ENCODE measurements at places on chromosomes 11 and 22. TPM values are rescaled to one million over a fixed set of nuclear protein-coding genes. Genes with fewer than 3 reads are reported as not detected.
A peak's percentile ranks its signal among the peaks of the same experiment; 100 is the strongest.

DNA sequence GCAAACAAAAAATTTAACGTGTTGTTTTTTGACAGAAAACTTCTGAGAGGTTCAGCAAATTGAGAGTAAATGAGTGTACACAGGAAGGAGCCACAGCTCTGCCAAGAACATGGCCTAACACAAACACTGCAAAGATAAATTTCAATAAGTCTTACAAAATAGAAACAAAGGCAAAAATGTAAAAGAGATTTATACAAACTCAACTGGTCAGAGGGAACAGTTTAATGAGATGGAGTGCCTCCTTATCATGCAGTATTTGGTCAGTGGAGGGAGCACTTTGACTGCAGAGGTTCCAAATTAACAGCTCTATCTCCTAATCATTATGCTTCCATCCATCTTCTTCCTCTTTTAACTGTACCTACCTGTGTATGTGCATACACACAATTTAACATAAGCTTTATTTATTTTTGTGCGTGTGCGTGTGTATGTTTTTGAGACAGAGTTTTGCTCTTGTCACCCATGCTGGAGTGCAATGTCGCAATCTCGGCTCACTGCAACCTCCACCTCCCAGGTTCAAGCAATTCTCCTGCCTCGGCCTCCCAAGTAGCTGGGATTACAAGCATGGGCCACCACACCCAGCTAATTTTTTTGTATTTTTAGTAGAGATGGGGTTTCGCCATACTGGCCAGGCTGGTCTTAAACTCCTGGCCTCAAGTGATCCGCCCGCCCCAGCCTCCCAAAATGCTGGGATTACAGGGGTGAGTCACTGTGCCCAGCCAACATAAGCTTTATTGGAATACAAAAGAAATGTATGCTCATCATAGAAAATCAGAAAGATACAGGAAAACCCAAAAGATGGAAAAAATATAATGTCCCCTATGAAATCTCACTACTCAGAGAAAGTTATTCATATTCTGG, 111.9 kb downstream of the MRTFA start:
- no peak overlapping the region for H3K4me3 ChIP-seq
- DNase-seq: no peak
- H3K27ac ChIP-seq: peak overlapping the region; percentile 41
- peaks cover 56% of the 10 kb centered on the region for H3K4me1 ChIP-seq
- H3K36me3 ChIP-seq: peaks cover 2% of the 10 kb centered on the region

- peaks cover 25% of the 10 kb centered on the region for H3K27me3 ChIP-seq
- H3K36me3 ChIP-seq: no peaks in the 10 kb centered on the region
- H3K4me1 ChIP-seq: no peaks in the 10 kb centered on the region
- no peak overlapping the region for H3K27ac ChIP-seq
- no peak for DNase-seq
- no peak overlapping the region for H3K4me3 ChIP-seq
These were observed 101.8 kb downstream of the MYO18B start for GRCh38 chr22:25843660-25844405.

DNA sequence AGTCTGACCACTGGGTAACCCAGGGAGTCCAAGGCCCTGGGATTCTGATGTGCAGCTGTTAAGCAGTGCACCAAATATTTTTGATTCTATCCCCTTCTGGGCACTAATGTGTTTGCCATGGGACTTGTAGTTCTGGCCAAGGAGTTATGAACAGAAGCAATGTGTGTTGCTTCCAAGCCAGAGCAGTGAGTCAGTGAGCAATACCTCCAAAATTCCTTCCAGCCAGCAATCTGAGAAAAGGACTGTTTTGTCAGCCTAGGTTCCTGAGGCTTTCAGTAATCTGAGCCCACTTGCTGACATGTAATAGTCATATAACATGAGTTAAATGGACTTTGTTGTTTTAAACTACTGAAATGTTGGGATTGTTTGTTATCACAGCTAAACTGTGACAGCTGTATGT, 311.4 kb downstream of the NELL1 start:
- no peaks in the 10 kb centered on the region for H3K36me3 ChIP-seq
- no peaks in the 10 kb centered on the region for H3K4me1 ChIP-seq
- H3K27me3 ChIP-seq: peaks cover 5% of the 10 kb centered on the region
- no peak overlapping the region for H3K4me3 ChIP-seq

- peaks cover 19% of the 10 kb centered on the region for H3K27me3 ChIP-seq
- no peaks in the 10 kb centered on the region for H3K36me3 ChIP-seq
These were observed 337.4 kb downstream of the CADM1 start for GRCh38 chr11:115166820-115167219.

Gene MFRP
- total RNA-seq: not detected

- H3K27me3 ChIP-seq: no peaks in the 10 kb centered on the region
- no peak overlapping the region for H3K4me3 ChIP-seq
- H3K27ac ChIP-seq: no peak overlapping the region
- DNase-seq: no peak
- peaks cover 69% of the 10 kb centered on the region for H3K4me1 ChIP-seq
These were observed 28.5 kb upstream of the CCDC34 start for GRCh38 chr11:27391331-27392015.

DNA sequence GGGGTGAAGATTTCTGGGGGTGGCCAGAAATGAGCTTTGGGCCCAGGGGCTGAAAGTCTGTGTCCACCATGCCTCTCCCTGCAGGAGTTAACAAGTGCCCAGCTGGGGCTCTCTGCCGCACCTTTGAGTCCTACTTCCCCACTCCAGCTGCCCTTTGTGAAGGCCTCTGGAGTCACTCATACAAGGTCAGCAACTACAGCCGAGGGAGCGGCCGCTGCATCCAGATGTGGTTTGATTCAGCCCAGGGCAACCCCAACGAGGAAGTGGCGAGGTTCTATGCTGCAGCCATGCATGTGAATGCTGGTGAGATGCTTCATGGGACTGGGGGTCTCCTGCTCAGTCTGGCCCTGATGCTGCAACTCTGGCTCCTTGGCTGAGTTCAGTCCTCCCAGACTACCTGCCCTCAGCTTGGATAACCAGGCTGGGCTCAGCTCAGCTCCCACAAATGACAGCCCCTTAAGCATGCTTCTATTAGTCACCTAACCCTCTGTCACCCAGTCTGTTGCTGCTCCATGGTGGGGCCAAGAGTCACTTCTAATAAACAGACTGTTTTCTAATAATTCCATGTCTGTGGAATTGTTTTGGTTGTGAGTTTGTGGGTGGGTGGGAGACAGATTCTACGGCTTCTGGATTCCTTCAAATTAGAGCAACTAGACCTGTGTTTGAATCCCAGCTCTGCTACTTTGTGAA, 3.0 kb upstream of the INPPL1 start:
- peaks cover 12% of the 10 kb centered on the region for H3K27me3 ChIP-seq
- peaks cover 2% of the 10 kb centered on the region for H3K36me3 ChIP-seq
- H3K4me1 ChIP-seq: peaks cover 23% of the 10 kb centered on the region
- no peak for DNase-seq
- no peak overlapping the region for H3K4me3 ChIP-seq
- H3K27ac ChIP-seq: no peak overlapping the region

DNA sequence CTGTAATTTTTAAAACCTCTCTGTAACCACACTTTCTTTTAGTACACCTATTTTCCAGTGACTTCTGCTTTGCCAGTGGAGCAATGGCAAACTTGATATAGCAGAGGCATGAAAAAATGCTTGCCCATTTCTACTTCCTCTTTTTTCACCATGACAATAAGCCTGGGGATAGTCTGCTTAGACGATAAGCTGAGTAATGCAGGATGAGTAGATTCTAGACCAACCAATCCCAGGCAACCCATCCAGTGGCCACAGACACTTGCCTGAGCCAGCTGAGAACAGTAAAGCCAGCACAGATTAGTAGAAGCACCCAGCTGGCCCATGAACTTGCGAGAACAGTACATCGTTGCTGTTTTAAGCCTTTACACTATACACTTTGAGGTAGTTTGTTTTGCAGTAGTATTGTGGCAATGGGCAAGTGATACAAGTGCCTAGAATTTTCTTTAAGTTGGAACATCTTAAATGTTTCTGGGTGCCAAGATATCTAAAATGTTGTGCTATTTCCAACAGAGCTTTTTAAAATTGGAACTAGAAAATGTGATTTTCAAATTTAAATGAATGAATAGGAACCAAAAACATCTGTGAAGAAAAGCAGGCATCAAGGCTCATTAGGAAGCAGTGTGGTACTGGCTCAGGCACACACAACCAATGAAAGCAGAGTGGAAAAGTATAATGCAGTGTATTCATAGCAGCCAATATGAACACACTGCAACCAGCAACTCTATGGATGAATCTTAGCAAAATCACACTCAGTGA, 37.7 kb downstream of the DDI1 start:
- H3K27ac ChIP-seq: no peak overlapping the region
- no peaks in the 10 kb centered on the region for H3K36me3 ChIP-seq
- no peaks in the 10 kb centered on the region for H3K4me1 ChIP-seq
- no peak overlapping the region for H3K4me3 ChIP-seq

- DNase-seq: no peak
- peaks cover 12% of the 10 kb centered on the region for H3K36me3 ChIP-seq
- no peak overlapping the region for H3K4me3 ChIP-seq
- H3K4me1 ChIP-seq: peaks cover 14% of the 10 kb centered on the region
- H3K27me3 ChIP-seq: no peaks in the 10 kb centered on the region
These were observed 186.0 kb upstream of the SOX6 start for GRCh38 chr11:16542353-16542752.

GRCh38 chr11:123543797-123544196, 110.6 kb downstream of the SCN3B start:
- no peaks in the 10 kb centered on the region for H3K27me3 ChIP-seq
- H3K4me3 ChIP-seq: no peak overlapping the region
- H3K36me3 ChIP-seq: no peaks in the 10 kb centered on the region
- H3K4me1 ChIP-seq: no peaks in the 10 kb centered on the region
- H3K27ac ChIP-seq: no peak overlapping the region
